ENCODE measurements at places on chromosomes 7 and 10. TPM values are rescaled to one million over a fixed set of nuclear protein-coding genes. Genes with fewer than 3 reads are reported as not detected.

The SGCE gene
- 72.1 TPM for total RNA-seq

The SPDYE9 gene
- not detected for total RNA-seq

The TUBB8 gene
- not detected for total RNA-seq

The NYAP1 gene
- 0.75 TPM for total RNA-seq

The SKIDA1 gene
- 1.2 TPM for total RNA-seq

The MLLT10 gene
- total RNA-seq, result 35.5 TPM

The FASTK gene
- 56.6 TPM for total RNA-seq

The GPRIN2 gene
- 0.36 TPM for total RNA-seq

The SFTPD gene
- 0.58 TPM for total RNA-seq

Measured in aorta (tissue), 5 donors.